ENCODE measurements at places on chromosomes 3 and 15.

DNA sequence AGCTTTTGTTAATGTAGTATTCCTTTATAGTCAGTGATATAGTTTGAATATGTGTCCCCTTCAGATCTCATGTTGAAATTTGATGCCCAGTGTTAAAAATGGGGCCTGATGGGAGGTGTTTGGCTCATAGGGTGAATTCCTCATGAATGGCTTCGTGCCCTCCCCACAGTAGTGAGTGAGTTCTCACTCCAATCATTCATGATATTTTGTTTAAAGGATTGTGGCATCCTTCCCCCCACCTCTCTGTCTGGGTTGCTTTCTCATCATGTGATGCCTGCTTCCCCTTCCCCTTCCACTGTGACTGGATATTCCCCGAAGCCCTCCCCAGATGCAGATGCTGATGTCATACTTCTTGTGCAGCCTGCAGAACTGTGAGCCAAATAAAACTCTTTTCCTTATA, 649.8 kb upstream of the NR2F2 start:
- DNase-seq, result no peak

- peak; percentile 61 for DNase-seq
These were observed 18.7 kb downstream of the AP3S2 start for GRCh38 chr15:89874926-89875564.

- no peak for DNase-seq
These were observed 109.5 kb downstream of the SYNPR start for GRCh38 chr3:63387568-63387967.

GRCh38 chr15:101275018-101275417, 2.3 kb downstream of the SELENOS start:
- no peak for DNase-seq

- no peak for DNase-seq
These were observed 44.2 kb upstream of the TIPARP start for GRCh38 chr3:156630081-156630772.

- no peak for DNase-seq
These were observed 1.5 kb downstream of the ACAD11 start for GRCh38 chr3:132657869-132658747.

DNA sequence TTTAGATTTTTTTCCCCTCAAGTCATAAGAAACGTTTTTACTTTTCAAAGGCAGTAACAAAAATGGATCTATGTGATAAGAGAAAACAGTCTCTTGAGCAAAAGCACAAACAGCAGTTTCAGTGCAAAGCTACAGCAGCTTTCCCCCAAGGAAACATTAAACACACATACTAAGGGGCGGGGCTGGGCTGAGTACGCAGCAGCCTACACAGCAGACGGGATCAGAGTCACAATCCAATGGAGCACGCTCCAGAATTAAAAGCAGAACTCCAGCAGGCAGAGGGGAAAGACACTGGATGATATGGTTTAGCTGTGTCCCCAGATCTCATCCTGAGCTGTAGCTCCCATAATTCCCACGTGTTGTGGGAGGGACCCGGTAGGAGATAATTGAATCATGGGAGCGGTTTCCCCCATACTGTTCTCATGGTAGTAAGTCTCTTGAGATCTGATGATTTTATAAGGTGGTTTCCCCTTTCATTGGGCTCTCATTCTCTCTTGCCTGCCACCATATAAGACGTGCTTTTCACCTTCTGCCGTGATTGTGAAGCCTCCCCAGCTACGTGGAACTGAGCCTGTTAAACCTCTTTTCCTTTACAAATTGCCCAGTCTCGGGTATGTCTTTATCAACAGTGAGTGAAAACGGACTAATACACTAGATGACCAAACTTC, 116.2 kb upstream of the SLCO3A1 start:
- DNase-seq, result no peak

DNA sequence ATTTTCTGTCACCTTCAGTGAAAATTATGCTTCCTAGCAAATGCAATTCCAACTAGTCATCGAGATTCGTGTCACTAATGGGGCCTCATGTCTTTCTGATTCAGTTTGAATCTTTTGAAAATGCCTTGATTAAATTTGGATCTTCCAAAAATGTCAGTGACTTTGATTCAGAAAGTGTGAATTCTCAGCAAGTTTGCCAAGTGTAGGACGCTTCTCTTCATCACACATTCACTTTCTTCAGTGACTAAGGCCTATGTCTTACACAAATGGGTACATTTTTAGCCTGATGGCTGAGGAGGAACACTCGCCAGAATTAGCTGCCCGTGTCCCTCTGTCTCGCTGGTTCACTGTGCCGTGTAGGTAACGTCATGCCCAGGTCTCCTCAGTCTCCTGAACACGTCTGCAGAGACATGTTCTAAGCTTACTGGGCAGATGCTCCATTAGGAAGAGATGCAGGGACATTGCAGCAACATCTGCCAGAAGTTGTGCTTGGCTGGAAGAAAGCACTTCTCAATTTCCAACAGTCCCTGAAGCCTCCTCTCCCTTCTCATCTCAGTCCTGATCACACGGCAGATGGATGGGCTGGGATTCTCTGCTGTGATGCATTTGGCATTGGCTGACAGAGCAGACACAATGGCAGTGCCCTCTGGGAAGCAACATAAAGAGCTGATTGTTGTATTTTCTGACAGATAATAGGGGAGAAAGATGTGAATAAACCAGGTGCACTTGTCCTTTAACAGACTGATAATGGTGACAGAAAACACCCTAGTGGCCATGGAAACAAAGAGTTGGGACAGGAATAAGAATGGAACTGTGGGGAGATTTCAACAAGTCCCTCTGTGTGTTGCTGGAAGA, 29.1 kb upstream of the LYZL4 start:
- DNase-seq, result no peak

- DNase-seq, result no peak
These were observed 27.0 kb upstream of the IREB2 start for GRCh38 chr15:78411061-78411460.

DNA sequence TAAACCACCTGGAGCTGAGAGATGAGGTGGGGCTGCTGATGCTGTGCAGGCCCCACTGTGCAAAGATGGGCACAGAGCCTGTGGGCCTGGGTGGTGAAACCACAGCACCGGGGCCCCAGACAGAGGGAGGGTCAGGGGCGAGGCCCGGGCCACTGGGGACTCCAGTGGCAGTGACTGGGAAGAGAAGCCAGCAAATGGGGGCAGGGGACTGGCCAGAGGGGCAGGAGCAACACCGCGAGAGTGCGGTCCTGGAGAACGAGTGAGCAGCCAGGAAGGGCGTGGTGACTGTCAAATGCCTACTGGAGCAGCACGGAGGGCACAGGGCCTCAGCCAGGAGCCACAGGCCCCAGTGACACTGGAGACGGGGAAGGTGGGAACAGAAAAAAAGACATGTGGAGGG, 39.8 kb downstream of the HCN4 start:
- DNase-seq, result no peak

- DNase-seq, result no peak
These were observed 11.9 kb downstream of the CFAP161 start for GRCh38 chr15:81146006-81146405.

GRCh38 chr3:267101-267500, 70.5 kb downstream of the CHL1 start:
- no peak for DNase-seq

GRCh38 chr3:148030975-148031374, 621.8 kb downstream of the ZIC1 start:
- DNase-seq, result no peak

- no peak for DNase-seq
These were observed 217.6 kb downstream of the ARRDC4 start for GRCh38 chr15:98177966-98178592.

Data from activated CD8-positive, alpha-beta memory T cell treated with anti-CD3 and anti-CD28 coated beads for 4 hours (primary cell).